ENCODE measurements at places on chromosomes 4 and X. TPM values are rescaled to one million over a fixed set of nuclear protein-coding genes. Genes with fewer than 3 reads are reported as not detected.

Gene PROM1
- total RNA-seq = 0.04 TPM

Gene RS1
- total RNA-seq = not detected

Gene CORIN
- total RNA-seq = not detected

Gene ACSL1
- total RNA-seq = 11.4 TPM

Gene IL1RAPL1
- not detected for total RNA-seq

Gene PPEF2
- not detected for total RNA-seq

Gene CSAG2
- not detected for total RNA-seq

Gene CFAP299
- not detected for total RNA-seq

Gene DRP2
- total RNA-seq = 0.23 TPM

Gene CT45A3
- total RNA-seq = 0.10 TPM

Gene TRMT10A
- total RNA-seq = 4.7 TPM

Gene PIM2
- total RNA-seq = 11.6 TPM

Gene MID2
- total RNA-seq = 7.6 TPM

Gene GAR1
- total RNA-seq = 48.4 TPM
